NCI-H345 (cell line): ENCODE measurements at places on chromosomes 6 and 20.

GRCh38 chr20:57579898-57580447 lies 19.1 kb downstream of the PCK1 start:
- no peak for DNase-seq

DNA sequence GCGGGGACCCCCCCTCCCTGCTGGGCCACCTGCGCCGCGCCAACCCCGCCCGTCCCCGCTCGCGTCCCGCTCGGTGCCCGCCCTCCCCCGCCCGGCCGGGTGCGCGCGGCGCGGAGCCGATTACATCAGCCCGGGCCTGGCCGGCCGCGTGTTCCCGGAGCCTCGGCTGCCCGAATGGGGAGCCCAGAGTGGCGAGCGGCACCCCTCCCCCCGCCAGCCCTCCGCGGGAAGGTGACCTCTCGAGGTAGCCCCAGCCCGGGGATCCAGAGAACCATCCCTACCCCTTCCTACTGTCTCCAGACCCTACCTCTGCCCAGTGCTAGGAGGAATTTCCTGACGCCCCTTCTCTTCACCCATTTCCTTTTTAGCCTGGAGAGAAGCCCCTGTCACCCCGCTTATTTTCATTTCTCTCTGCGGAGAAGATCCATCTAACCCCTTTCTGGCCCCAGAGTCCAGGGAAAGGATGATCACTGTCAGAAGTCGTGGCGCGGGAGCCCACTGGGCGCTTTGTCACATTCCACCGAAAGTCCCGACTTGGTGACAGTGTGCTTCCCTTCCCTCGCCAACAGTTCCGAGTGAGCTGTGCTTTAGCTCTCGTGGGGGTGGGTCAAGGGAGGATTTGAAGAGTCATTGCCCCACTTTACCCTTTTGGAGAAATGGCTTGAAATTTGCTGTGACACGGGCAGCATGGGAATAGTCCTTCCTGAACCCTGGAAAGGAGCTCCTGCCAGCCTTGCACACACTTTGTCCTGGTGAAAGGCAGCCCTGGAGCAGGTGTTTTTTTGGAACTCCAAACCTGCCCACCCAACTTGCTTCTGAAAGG lies 2.1 kb downstream of the VEGFA start:
- DNase-seq = peak; percentile 27

GRCh38 chr20:42836339-42836738 lies 353.4 kb downstream of the PTPRT start:
- peak; percentile 50 for DNase-seq

GRCh38 chr6:156691018-156691417 lies 86.2 kb upstream of the ARID1B start:
- no peak for DNase-seq

GRCh38 chr6:135033238-135033637 lies 21.4 kb downstream of the HBS1L start:
- DNase-seq = no peak

GRCh38 chr20:62320581-62321354 lies 18.0 kb downstream of the ADRM1 start:
- peak; percentile 24 for DNase-seq

- no peak for DNase-seq
These were observed 82.8 kb downstream of the MLIP start for GRCh38 chr6:54194067-54194466.

DNA sequence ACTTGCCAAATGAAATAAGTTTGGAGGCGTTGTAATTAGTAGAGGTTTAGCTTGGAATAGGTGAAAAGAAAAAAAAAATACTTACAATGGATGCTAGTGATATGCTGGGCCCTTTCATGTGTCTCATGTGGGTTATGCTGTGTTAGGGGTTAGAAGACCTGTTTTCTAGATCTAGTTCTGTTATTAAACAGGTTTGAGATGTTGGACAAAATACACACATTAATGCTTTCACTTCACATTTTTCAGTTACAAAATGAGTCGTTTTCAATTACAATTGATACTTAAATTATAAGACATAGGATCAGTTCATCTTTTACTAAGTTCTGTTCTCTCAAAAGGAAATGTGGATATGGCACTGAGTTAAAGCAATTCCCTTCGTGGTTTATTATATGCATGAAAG lies 509.8 kb downstream of the EPM2A start:
- DNase-seq = no peak

DNA sequence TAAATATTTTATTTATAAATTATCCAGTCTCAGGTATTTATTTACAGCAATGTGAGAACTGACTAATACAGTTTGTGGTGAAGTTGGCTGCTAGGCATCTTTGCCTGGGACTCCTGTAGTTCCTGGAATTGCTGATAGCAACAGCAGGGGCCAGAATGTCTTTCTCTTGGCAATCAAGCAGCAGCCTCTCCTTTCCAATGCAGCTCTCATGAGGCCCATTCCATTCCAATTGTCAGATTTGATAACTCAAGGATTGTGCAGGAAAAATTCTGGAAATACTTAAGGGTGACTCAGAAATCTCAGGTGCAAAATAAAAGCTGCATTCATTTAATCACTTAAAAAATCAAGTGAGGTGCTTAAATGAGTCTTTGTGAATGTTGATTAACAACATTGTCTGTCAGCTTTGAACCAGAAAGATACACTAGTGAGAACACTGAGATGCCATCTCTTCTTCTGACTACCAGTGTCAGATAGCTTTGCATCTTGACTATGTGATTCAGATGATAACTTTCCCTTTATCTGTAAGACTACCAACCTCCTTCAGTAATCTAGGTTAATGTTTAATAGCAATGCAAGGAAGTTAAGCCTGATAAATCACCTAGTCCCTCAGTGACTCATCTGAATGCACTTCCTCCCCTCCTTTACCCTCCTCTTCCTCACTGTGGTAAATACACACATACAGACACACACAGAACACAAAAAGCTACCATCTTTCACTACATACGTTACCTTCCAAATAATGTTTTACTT lies 32.1 kb upstream of the COL21A1 start:
- no peak for DNase-seq

DNA sequence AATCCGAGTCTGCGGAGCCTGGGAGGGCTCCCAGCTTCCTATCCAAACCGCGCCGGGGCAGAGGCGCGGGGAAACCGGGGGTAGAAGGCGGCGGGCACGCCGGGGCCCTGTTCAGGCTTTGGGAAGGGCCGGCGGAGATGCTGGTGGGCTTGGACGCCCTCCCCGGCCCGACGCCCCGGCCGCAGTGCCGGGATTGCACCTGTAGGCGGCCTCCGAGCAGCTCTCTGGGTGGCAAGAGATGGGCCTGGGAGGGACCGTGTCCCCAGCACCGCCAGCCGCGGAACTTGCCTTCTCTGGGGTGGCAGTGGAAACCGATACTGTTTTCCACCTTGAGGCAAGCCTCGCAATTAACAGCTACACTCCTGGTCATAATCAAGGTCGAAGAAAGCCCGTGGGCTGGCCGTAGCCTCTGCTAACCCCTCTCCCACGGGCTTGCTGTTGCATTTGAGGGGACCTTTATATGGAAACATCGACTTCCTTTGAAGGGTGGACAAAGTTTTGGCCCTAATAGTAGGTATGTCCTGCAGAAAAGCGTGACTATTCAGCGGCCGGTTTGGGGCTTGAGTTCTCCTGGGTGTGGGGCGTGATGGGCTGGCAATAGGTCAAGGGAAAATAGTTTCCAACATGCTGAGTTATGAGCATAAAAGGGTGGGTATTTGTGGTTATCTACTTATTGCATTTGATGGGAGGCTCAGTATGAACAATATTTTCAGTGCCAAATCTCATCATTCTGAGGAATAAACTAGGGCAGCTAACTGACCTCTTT lies 1.1 kb upstream of the JAG1 start:
- DNase-seq = peak; percentile 85

- no peak for DNase-seq
These were observed 510.3 kb downstream of the KIF16B start for GRCh38 chr20:16062661-16063581.

GRCh38 chr20:58017970-58018530 lies 210.4 kb downstream of the ANKRD60 start:
- DNase-seq = no peak

DNA sequence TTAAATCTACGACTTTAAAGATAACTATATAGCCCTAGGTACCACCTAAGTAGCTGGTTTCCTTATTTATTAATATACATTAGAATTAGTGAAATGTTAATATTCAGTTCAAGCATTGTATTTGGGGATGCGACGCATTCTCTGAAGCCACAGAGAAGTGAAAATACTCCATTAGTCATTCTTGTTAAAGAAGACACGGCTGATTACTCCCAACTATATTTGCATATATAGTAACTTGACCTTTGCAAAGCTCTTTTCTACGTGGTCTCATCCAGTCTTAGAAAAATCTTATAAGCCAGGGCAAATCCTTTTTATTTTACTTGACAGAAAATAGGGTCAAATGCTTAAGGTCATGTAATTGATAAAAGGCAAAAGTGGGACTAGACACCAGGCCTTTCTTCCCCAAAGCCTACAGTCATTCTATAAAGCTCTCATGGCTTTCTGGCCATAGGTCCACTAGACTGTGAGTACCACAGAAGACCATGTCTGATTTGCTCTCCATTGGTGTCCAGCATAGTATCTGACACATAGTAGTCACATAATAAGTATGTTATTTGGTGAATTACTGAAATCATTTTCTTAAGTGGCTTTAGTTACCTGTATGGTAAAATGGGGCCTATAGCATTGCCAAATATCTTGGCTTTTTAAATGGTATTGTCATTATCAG lies 11.3 kb downstream of the ZHX3 start:
- no peak for DNase-seq

- no peak for DNase-seq
These were observed 22.6 kb downstream of the DYNLT1 start for GRCh38 chr6:158621694-158622544.
